ENCODE measurements at places on chromosomes 3 and 15. TPM values are rescaled to one million over a fixed set of nuclear protein-coding genes. Genes with fewer than 3 reads are reported as not detected.

Gene TMC3
- total RNA-seq = not detected

Gene PLCB2
- total RNA-seq = 440 TPM

Gene CPNE4
- not detected for total RNA-seq

Gene PLA2G4D
- not detected for total RNA-seq

Gene LCTL
- not detected for total RNA-seq

DNA sequence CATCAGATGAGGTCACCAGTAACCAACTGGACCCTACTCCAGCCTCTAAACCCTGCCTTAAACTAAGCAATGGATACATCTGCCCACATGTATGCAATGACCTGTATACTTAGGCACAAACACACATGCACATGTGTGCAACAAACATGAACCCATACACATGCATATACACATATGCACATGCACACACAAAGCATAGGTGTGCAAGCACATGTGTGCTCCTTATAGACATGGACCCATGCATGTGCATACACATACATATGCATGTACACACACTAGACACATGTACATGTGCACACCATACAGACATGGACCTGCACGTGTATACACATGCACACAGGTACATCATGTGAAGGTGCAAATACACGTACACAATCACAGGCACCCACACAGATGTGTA is 8.6 kb upstream of the TRH start:
- H3K4me1 ChIP-seq = no peaks in the 10 kb centered on the region
- no peak for DNase-seq
- H3K27me3 ChIP-seq = no peaks in the 10 kb centered on the region

DNA sequence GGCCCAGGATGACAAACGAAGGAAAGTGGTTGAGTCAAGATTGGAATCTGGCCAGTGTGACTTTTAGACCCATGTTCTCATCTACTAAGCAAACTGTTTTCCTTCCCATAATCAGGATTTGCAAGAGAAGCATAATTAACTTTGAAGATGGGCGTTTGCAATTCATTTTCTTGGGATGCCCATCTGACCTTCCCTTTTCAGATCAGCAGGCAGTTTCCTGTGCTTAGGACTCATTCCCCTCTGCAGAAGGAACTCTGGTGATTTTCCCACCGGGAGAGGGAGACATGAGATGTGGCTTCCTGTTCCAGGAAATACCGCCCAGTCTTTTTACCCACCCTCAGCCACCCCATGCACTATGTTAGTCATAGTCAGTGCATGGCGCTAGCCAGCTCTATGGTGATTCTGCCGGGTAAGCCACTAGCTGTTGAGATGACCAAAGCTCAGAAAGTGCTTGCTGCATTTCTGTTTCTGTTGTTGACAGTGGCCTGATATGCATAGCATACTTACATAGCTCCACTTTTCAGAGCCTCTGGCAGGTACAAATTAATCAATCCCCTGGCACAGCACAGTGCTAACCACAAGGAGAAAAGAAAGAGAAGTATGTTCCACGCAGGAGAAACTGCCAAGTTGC is 129.4 kb downstream of the VGLL4 start:
- no peaks in the 10 kb centered on the region for H3K36me3 ChIP-seq
- H3K27ac ChIP-seq = no peak overlapping the region
- H3K4me1 ChIP-seq = no peaks in the 10 kb centered on the region
- H3K4me3 ChIP-seq = no peak overlapping the region
- no peaks in the 10 kb centered on the region for H3K27me3 ChIP-seq

- H3K4me1 ChIP-seq = no peaks in the 10 kb centered on the region
- no peak overlapping the region for H3K27ac ChIP-seq
- no peaks in the 10 kb centered on the region for H3K36me3 ChIP-seq
- no peak for DNase-seq
Observed at GRCh38 chr3:176953106-176954060, 243.9 kb downstream of the TBL1XR1 start.

DNA sequence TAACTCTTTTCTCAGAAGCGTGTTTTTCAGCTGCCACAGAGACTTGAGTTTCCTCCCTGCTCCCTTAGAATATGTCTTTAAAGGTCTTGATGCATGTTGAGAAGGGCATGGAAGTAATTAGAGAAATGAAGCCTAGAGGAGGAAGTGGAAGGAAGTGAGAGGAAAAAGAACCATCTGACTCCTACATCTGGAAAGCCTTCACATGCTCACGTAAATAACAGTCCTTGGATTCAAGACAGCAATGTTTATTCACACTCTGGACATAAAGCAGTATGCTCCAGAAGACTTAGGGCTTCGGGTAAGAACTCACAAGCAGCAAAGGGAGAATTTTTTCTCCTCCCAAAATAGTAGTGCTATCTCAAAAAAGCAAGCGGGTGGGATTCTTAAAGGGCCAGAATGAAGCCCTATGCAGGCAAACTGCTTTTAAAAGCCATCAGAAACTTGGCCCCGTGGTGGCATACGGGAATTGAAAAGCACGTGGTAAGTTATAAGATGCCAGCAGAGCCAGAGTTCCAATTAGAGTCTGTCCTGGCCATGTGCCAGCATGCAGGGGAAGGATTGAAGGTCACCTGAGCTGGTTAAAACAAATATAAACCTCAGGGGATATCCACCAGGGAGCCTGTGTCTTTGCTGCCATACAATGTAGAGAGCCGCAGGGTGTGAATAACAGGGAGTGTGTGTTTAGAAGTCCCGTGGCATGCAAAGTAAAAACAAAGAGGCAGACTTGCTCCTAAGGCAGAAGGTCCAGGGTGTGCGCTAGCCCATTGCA is 380.8 kb upstream of the NDN start:
- no peaks in the 10 kb centered on the region for H3K27me3 ChIP-seq
- no peaks in the 10 kb centered on the region for H3K36me3 ChIP-seq
- H3K4me3 ChIP-seq = no peak overlapping the region
- DNase-seq = no peak
- H3K27ac ChIP-seq = no peak overlapping the region

GRCh38 chr3:29486096-29486495 is 205.2 kb downstream of the RBMS3 start:
- H3K27ac ChIP-seq = no peak overlapping the region
- no peaks in the 10 kb centered on the region for H3K4me1 ChIP-seq
- H3K36me3 ChIP-seq = no peaks in the 10 kb centered on the region
- H3K4me3 ChIP-seq = no peak overlapping the region
- no peaks in the 10 kb centered on the region for H3K27me3 ChIP-seq
- DNase-seq = no peak

- H3K4me3 ChIP-seq = no peak overlapping the region
- H3K27ac ChIP-seq = no peak overlapping the region
- no peaks in the 10 kb centered on the region for H3K4me1 ChIP-seq
- DNase-seq = no peak
- H3K27me3 ChIP-seq = no peaks in the 10 kb centered on the region
Observed at GRCh38 chr3:100754563-100755334, 45.5 kb downstream of the TFG start.

DNA sequence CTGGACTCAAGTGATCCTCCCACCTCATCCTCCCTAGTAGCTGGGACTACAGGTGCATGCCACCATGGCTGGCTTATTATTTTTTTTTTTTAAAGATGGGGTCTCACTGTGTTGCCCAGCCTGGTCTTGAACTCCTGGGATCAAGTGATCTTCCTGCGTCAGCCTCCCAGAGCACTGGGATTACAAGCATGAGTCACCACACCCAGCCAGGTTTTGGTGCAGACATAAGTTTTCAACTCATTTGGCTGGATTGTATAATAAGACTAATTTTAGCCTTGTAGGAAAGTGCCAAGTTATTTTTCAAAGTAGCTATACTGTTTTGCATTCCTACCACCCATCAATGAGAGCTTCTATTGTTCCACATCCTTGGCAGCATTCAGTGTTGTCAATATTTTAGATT is 32.1 kb downstream of the BUB1B start:
- H3K4me1 ChIP-seq = peaks cover 2% of the 10 kb centered on the region
- DNase-seq = no peak
- no peaks in the 10 kb centered on the region for H3K27me3 ChIP-seq
- no peak overlapping the region for H3K4me3 ChIP-seq

- peaks cover 2% of the 10 kb centered on the region for H3K36me3 ChIP-seq
- no peaks in the 10 kb centered on the region for H3K27me3 ChIP-seq
- H3K27ac ChIP-seq = peak overlapping the region; percentile 12
- H3K4me3 ChIP-seq = no peak overlapping the region
Observed at GRCh38 chr3:50632450-50632849, 15.5 kb downstream of the MAPKAPK3 start.

DNA sequence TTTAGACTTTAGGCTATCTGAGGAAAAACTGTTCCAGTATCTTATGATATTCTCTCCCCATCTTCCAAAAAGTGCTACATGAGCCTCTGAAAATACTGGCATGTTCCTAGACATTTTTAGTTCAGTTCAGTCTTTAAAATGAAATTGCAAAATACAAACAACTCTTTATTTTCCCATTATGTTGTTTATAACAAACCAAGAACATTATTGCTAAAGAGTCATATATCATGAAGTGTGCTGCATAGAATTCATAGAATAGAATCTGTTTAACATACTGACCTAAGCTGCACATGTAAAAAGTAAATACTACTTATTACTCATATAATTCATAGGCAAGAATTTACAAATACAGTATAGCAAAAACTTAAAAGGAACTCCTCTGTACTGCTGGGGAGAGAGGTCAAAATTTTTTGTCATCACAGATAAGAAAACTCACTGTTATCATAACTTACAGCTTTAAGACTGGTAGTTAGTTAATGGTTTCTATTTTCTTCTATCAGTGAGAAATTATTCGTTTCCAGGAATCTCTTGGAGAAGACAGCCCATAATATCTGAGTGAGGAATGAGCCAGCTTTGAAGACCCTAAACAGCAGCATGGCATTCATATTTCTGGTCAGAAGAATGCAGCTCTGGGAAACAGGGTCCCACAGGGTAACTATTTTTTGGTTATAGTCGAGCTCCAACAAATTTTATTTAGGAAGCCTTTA is 32.2 kb downstream of the FILIP1L start:
- H3K4me1 ChIP-seq = no peaks in the 10 kb centered on the region
- H3K27ac ChIP-seq = no peak overlapping the region
- no peak overlapping the region for H3K4me3 ChIP-seq
- no peaks in the 10 kb centered on the region for H3K36me3 ChIP-seq

GRCh38 chr15:74752531-74752930 is 3.9 kb downstream of the CYP1A2 start:
- H3K27me3 ChIP-seq = no peaks in the 10 kb centered on the region
- H3K4me3 ChIP-seq = no peak overlapping the region
- no peak overlapping the region for H3K27ac ChIP-seq
- no peaks in the 10 kb centered on the region for H3K36me3 ChIP-seq
- no peak for DNase-seq
